ENCODE measurements at places on chromosomes 1 and 21.

DNA sequence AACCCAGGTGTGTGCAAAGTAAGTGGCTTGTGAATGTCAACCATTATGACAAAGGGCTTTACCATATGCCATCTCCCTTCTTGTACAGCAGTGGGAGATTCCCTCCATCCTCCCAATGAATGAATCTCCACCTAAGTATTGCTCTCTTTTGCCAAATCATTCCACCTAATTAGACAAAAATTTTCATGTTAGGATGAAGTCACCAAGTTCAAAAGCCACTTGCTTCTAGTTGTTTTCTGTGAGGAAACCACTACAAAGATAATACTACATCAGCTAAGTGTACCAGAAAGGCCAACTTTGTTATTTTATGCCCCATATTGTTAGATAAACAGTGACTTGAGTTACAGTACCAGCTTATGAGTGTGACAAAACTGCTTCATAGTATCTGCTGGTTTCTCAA, 34.3 kb downstream of the FAM78B start:
- DNase-seq, result no peak

GRCh38 chr1:147516157-147516917, 25.0 kb upstream of the BCL9 start:
- no peak for DNase-seq

DNA sequence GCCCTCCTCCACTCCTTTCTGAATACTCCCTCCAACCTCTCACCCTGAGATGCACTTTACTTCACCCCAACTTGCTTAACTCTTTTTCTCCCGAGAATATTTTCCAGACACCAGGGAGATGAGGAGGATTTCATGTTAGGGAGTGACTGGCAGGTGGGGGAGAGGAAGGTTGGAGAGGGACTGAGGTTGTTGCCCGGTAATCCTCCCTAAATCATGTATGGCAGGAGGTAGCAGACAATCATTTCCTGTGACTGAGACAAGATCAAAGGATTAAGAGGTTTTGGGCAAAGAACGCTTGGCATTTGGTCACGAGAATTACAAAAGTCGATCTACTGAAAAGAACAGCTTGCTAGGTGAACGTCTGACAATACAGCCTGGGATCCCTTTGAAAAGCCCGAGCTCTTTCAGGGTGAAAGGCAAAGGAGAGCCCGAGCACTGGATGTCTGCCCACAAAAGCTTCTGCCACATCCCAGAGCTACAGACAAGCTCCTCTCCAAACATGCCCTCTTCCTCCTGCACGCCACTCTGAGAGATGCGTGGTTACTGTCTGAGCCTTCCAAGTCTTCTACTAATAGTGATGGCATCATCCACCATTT, 154.1 kb downstream of the DAB1 start:
- DNase-seq, result no peak

DNA sequence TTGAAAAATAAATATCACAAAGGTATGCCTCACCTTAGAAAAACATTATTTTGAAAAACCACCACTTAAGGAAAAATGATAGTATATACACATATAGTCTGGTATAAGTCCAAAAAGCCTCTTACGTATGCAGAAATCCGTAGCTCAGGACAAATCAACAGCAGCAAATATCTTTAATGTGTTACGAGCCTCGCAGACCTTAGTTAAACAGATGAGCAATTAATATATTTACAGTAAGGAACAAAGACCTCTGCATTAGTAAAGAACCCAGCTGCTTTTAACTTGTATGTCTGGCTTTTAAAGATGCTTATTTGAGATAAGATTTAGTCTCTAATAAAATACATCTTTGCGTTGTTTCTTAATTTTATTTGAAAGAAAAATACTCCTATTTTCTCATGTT, 79.9 kb upstream of the CHRM3 start:
- no peak for DNase-seq

Measured in left kidney (tissue), 8 donors.